ENCODE measurements at places on chromosomes 2 and 18.
A peak's percentile ranks its signal among the peaks of the same experiment; 100 is the strongest.

GRCh38 chr18:37559194-37559593 is 6.4 kb downstream of the CELF4 start:
- no peaks in the 10 kb centered on the region for H3K36me3 ChIP-seq
- no peak for DNase-seq
- no peak overlapping the region for H3K27ac ChIP-seq
- no peak overlapping the region for H3K4me3 ChIP-seq

DNA sequence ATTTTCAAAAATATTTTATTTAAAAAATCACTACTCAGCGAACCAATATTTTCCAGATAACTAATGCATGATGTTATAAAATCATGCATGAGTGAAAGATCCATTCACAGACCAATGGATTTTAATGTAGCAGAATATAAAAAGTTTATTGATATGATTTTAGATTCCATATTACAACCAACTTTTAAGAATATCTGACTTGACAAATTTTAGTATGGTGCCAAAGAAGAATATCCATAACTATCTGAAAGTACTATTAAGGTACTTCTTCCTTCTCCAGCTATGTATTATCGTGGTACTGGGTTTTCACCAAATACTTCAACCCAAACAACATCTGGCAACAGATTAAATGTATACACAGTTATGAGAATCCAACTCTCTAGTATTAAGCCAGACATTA is 99.9 kb upstream of the NOSTRIN start:
- DNase-seq = no peak
- H3K27ac ChIP-seq = no peak overlapping the region
- H3K4me3 ChIP-seq = no peak overlapping the region
- no peaks in the 10 kb centered on the region for H3K27me3 ChIP-seq
- no peaks in the 10 kb centered on the region for H3K4me1 ChIP-seq
- no peaks in the 10 kb centered on the region for H3K36me3 ChIP-seq

- no peak for DNase-seq
- peaks cover 15% of the 10 kb centered on the region for H3K36me3 ChIP-seq
- no peak overlapping the region for H3K4me3 ChIP-seq
- H3K4me1 ChIP-seq = peaks cover 7% of the 10 kb centered on the region
Observed at GRCh38 chr2:131154647-131155046, 49.5 kb downstream of the PLEKHB2 start.

DNA sequence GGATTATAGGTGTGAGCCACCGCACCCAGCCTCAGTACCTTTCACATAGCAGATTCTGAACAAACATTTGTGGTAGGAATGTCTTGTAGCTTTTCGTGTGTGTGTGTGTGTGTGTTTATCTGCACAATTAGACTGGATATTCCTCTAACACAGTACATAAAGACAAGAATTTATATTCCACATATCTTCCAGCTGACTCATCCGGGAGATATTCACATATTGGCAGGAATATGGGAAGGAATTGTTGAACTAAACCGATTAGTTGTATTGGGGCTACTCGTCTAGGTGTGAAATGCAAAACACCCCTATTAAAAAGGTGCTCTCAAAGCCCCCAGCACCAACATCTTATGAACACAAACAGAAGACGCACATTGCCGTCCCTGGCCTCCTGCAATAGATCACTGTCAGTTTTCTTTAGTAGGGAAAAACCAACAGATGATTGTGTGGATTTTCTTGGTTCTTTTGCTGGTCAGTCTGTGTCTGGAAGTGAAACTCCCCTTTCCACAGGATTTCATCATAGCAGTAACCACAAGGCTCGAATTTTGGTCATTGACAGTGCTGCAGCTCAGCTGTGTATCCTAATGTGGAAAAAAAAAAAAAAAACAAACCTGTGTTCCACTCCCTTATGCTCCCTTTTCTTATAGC is 208.5 kb upstream of the ACVR2A start:
- no peak overlapping the region for H3K4me3 ChIP-seq
- peaks cover 6% of the 10 kb centered on the region for H3K27me3 ChIP-seq
- no peaks in the 10 kb centered on the region for H3K4me1 ChIP-seq
- DNase-seq = peak; percentile 89
- H3K36me3 ChIP-seq = no peaks in the 10 kb centered on the region
- H3K27ac ChIP-seq = no peak overlapping the region

Data from mesenchymal stem cell (in vitro differentiated cells and primary cell).